ENCODE measurements at places on chromosomes 5 and 9.

DNA sequence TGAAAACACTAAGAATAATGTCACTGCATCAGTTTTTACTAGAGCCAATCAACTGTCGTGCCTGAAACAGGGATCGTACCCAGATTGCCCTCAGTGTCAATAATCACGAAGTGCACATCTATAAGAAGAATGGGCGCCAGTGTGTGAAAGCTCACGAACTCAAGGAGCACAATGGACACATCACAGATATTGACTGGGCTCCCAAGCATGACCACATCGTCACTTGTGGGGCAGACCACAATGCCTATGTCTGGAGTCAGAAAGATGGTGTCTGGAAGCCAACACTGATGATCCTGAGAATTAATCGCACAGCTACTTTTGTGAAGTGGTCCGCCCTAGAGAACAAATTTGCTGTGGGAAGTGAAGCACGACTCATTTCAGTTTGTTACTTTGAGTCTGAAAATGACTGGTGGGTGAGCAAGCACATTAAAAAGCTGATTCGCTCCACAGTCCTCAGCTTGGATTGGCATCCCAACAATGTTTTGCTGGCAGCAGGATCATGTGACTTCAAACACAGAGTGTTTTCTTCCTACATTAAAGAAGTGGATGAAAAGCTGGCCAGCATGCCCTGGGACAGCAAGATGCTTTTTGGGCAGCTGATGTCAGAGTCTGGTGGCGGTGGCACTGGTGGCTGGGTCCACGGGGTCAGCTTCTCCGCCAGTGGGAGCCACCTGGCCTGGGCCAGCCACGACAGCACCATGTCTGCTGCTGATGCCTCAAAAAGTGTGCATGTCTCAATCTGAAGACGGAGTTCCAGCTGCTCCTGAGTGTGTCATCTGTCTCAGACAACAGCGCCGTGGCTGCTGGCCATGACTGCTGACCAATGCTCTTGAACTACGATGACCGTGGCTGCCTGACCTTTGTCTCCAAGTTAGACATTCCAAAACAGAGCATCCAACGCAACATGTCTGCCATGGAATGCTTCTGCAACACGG is 32.2 kb downstream of the NSA2 start:
- DNase-seq, result no peak

GRCh38 chr5:139342423-139342723 is 719 bp downstream of the PAIP2 start:
- no peak for DNase-seq

- no peak for DNase-seq
These were observed 48.4 kb downstream of the EXOSC2 start for GRCh38 chr9:130741831-130742449.

DNA sequence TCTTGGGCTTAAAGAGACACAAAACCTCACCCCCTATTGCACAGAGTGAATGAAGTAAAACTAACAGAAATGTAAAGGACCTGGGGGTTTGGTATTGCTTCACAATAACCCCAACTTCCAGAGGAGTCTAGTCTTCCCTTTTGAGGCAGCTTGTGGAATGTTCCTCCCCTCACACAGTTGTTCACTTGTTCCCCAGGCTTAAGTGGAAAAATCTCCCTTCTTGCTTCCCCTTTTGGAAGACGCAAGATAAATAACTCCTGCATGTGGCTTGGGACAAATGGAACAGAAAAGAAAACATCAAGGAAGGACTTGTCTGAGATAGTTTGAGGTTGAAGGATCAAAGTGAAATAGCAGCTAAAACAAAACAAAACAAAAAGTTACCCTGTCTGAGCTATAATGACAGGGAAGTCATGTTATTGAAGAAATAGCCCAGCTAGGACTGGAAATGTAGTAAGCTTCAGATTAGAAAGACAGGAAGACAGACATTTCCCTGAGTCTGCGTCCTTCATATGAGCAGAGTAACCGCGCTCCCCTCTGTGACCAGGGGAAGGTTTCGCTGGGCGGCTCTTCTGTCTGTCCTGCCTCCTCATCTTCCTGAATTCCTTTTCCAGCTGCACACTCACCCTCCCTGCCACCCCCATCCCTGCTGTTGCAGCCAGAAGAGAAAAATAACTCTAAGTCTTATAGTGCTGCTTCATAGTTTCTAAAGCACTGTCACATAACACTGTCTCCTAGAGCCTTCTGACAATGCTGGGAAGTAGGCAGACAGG is 8.8 kb downstream of the SPARC start:
- DNase-seq, result no peak

DNA sequence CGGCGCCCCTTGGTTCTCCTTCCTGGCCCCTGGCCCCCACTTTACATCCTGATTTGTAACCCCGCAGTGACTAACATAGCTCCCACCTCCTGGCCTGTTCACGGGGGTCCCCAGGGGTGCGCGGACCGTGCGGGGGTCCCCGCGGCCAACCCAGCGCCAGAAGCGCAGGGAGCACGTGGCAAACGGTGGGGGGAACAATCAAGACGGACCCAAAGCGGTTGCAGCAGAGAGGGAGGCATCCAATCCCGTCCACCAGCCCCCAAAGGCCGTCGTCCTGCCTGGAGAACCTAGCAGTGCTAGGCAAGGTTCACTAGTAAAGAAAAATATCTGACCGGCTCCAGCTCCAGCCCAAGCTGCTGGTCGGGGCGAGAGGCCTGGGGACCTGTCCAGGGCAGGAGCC is 201.5 kb downstream of the AUH start:
- DNase-seq, result no peak

- no peak for DNase-seq
These were observed 17.9 kb downstream of the TLN1 start for GRCh38 chr9:35714123-35714522.

GRCh38 chr9:25421560-25421959 is 256.7 kb downstream of the TUSC1 start:
- DNase-seq, result no peak

- DNase-seq, result peak; percentile 26
These were observed 226.9 kb downstream of the CACNA1B start for GRCh38 chr9:138104251-138105122.
